Urothelium cell line (cell line): ENCODE measurements at places on chromosomes 4 and X.

GRCh38 chrX:112901869-112902725, 61.5 kb upstream of the AMOT start:
- no peak for DNase-seq

GRCh38 chrX:53039236-53039635, 9.4 kb upstream of the GPR173 start:
- DNase-seq: no peak

DNA sequence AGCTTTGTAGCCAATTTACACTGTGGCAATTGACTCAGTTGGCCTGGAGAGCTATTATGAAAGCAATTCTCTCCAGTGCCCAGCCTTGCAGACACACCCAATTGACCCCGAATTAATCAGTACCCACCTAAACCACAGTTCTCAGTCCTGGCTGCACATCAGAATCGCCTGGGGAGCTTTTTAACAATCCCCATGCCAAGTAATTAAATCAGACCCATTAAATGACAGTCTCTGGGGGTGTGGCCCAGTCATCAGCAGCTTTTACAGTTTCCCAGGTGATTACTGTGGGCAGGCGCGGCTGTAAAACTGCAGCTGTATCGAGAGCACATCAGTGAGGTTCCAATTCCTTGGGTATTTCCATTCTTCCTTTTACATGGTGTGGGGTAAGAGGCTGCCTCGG, 460.9 kb upstream of the FAT1 start:
- DNase-seq: no peak

DNA sequence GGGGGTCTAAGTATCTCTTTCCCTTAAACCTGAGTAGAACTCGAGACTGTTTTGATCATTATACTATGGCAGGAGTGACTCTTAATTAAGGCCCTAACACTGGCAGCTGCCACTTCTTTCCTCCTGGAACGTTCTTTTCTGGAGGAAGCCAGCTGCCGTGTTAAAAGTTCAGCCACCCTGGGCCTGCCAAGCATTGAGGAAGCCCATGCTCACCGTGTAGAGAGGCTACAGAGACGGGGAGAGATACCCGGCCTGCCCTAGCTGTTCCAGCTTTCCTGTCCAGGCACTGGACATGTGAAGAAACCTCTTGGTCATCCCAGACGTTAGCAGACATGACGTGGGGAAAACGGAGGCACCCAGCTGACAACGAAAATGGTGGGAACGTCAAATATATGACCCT, 274.1 kb downstream of the ARHGAP10 start:
- no peak for DNase-seq

DNA sequence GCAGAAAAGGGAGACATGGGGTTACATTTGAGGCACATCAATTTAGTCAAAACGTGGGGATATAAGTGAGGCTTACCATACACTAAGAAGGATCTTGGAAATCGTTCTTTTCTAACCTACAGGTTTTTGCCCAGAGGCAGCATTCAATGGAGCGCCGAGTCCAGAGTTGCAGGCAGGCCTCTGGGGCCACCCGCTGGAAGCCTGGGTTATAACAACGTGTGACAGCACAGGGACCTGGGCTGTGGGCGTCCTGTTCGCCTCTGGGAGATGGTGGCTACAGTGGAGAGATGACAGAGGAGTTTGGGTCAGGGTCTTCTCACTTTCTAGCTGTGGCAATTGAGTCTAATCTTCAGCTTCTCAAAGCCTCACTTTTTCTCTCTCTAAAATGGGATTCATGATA, 53.9 kb downstream of the ENPP6 start:
- DNase-seq: peak; percentile 49

- no peak for DNase-seq
Observed at GRCh38 chrX:21875013-21875412, 19.2 kb downstream of the YY2 start.

- no peak for DNase-seq
Observed at GRCh38 chr4:189049682-189050081, 891.0 kb upstream of the FRG1 start.

- DNase-seq: peak; percentile 18
Observed at GRCh38 chrX:28847423-28847822, 260.2 kb downstream of the IL1RAPL1 start.

GRCh38 chr4:78902298-78902697, 36.9 kb downstream of the PAQR3 start:
- DNase-seq: no peak

DNA sequence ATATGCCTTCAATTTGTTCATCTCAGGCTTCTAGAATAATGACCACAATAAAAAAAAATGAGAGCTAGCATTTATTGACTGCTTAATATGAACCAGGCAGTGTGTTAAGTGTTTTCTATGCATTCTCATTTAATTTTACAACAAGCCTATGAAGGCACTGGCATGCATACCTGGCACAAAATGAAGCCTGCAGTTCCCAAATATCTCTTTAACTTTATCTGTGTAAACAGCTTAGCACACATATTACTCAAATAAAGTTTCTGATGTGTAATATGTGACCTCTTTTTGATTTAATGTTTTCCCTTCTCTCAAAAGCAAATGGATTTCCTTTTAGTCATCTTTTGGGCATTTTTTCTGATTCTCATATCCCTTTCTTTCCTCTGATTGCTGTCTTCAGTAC, 671.8 kb downstream of the PCDH7 start:
- no peak for DNase-seq

- no peak for DNase-seq
Observed at GRCh38 chr4:185269286-185269685, 59.9 kb downstream of the SNX25 start.

DNA sequence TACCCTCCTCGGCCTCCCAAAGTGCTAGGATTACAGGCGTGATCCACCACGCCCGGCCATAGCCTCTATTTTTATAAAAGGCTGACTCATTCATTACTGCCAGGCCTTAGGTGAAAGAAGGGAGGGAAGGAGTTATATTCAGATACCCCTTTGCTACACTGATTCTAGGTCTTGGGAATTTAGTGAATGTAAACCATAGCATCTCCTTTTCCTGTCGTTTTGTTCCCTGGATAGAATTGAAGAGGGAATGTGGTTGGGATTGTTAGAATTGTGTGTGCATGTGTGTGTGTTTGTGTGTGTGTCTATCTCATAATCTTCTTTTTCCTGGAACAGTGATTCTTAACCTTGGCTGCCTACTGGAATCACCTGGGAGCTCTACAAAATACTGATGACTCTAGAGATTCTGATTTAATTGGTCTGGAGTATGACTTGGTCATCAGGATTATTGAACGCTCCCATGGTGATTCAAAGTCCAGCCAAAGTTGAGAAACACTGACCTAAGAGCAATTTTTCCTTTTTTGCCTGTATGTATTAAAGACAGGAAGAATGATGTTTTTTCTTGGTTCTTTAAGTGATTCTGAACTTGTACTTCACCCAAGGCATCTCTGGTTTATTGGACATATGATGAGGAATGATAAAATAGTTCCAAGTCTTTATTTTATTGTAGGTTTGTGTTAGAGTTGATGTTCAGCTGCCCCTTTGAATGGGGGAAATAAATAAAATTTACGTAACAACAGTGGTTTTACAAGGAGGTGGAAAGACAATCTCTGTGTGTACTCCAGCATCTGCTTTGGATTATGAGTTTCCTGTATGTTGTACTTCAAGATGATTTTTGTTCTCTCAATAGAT, 37.0 kb downstream of the NAP1L5 start:
- DNase-seq: no peak

- DNase-seq: no peak
Observed at GRCh38 chr4:96677499-96677898, 837.6 kb downstream of the PDHA2 start.
